Activated T-cell treated with anti-CD3 and anti-CD28 coated beads, Interleukin-2, amount 50 U/mL, for 24 hours (primary cell): ENCODE measurements at places on chromosomes 4 and X.

GRCh38 chr4:6416518-6417286 is 55.7 kb downstream of the PPP2R2C start:
- DNase-seq = no peak

- DNase-seq = no peak
Measured at GRCh38 chr4:126959056-126959745, 673.6 kb upstream of the INTU start.

DNA sequence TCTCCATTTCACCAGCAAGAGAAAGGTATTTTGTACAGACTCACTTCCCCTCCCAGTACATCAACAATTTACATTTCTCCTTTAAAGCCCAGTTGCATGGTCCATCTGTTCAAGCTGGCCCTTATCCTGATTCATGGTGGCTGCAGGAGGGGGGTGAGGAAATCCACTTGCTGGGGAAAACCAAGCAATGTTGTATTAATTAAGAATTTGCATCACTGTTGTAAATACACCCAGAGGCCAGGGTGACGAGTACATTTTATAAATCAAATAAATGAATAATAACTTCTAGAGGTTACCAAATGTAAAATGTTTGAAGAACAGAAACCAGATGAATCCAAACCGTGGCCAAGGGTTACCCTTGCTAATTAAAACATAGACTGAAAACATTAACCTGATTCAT is 395.9 kb upstream of the INTU start:
- no peak for DNase-seq

GRCh38 chrX:358651-359143 is 28.0 kb downstream of the PPP2R3B start:
- no peak for DNase-seq

GRCh38 chr4:98203332-98204235 is 57.6 kb upstream of the RAP1GDS1 start:
- peak; percentile 33 for DNase-seq

- no peak for DNase-seq
Measured at GRCh38 chr4:159137176-159137575, 34.3 kb downstream of the RAPGEF2 start.

GRCh38 chrX:154348114-154348531 is 26.3 kb downstream of the FLNA start:
- DNase-seq = no peak

DNA sequence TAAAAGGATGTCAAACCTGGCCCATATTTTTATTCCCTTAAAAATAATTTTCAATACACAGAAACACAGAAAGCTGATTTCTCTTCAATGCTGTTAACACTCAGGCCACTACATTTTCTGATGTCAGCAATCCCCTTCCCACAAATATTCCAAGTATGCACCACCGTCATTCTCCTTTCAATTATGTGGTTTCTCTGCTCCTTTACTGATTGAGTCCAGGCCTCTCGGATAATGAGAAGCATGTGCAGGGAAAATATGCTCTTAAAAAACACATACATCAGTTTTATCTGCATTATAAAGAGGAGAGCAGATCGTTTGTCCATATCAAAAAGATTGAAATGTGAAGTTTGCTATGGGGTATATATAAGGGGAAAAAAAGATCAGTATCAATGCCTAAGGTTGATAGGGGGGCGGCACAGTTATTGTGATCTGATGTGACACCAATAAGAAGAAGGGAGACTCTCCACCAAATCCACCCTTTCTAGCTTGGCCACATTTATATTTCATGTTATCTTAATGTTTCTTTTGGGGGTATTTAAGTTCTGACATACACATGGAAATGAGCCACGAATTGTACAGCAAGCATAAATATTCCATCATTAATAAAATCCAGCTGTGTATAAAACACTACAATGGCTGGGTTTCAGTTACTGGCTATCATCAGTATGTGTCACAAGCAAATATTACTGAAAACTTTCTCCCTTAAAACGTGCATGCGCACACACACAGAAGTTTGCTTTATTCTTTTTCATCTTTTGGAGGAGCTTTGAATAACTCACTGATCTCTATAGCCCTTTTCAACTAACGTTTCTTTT is 6.4 kb downstream of the AMOT start:
- no peak for DNase-seq

GRCh38 chrX:9369802-9370291 is 95.0 kb upstream of the TBL1X start:
- no peak for DNase-seq

- DNase-seq = no peak
Measured at GRCh38 chr4:7160439-7160838, 31.9 kb upstream of the SORCS2 start.

GRCh38 chr4:128649575-128650205 is 159.8 kb upstream of the JADE1 start:
- no peak for DNase-seq

DNA sequence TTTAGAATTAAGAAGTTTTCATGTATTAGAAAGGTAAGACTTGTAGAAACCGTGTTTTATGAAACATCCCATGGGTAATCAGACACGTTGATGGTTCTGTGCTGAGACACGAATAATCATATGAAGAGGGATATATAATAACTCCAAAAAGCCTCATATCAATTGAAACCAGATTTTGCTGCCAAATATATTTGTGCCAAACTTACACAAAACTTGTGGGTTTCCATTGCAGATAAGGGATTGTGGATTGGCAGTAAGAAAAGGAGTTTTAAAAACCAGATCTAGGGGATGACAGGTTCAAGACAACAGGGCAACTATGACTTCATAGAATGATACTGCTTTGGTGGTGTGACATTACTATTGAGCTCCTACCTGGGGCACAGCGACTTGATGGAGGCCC is 616.1 kb downstream of the BCOR start:
- no peak for DNase-seq

DNA sequence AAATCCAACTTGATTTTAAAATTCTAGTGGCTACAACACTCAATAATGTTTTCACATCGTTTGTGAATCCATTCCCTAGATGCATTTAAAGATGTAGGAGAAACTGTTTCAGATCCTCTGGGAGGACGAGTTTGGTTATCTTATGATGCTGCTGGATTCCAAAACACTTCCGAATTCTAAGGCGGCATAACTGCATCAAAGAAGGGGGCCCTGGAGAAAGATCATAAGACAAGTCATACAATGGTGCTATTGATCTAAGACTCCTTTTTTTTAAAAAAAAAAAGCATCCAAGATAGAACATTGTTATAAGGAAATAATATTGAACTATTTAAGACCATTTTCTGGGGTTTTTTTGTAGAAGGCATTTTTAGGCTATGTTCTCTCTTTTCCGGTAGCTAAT is 25.5 kb downstream of the ASB9 start:
- no peak for DNase-seq

DNA sequence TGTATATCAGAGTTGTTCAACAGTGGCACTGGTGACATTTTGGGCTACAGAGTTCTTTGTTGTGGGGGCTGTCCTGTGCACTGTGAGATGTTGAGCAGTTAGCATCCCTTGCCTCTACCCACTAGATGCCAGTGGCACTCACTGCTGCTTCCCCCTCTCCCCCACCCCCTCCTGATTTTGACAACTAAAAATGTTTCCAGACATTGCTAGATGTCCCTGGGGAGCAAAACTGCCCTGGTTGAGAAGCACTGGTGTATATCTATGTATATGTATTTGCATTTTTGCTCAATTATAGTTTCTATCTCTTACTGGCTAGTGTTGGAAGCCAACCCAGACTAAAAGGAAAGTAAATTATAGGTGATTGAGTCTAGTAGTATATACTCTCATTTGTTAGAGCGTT is 2.4 kb downstream of the TMEM131L start:
- no peak for DNase-seq

DNA sequence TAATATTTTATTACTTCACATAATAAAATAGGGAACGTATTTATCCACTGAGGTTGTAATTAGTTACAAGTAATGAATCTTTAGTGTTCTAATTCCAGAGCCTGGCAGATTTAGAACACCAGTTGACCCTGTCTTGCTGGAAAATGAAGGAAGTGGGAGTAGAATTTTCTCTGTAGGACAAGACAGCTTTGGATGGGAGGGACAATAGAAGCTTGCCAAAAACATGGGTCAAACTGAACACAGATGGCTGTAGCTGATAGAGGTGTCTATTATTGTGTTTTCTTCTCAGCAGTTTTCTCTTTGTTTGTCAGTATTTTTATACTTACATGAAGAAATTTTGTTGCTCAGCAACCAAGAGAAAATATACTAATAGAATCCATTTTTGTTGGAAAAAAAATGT is 20.2 kb downstream of the FAT4 start:
- no peak for DNase-seq

DNA sequence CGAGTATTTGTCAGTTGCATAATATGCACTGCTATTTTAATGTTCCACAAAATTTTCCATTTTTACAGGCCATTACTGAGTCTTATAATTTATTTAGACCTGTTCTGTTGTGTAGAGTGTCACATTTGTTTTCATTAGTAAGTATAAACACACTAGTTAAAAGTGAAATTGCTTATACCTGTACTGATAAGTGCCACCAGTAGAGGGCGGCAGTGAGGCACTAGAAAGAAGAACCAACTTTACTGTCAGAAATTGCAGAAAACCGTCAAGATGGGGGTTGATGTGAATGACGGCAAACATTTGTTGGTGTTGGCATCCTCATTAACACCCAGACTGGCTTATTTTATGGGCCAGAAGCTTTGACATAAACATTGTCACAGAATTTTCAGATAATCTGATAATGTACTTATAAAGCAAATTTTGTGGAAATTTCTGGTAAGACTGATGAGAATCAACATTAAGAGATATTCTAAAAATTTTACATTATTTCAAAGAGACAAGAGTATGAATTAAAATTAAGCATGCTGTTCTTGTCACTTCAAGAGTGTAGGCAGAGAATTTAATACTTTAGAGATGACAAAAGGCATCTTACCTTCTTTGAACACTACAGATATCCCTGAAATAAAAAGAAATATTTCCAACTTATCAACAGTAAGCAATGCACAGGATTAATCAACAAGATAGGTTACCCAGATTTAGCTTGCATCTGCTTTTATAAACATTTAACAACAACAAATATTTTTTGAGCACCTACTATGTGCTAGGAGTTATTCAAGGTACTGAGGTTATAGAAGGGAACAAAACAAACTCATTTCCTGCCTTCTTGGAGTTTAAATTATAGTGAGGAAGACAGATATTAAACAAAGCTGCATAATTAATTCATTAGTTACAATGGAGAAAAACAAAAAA is 24.9 kb downstream of the ALPK1 start:
- DNase-seq = peak; percentile 73

DNA sequence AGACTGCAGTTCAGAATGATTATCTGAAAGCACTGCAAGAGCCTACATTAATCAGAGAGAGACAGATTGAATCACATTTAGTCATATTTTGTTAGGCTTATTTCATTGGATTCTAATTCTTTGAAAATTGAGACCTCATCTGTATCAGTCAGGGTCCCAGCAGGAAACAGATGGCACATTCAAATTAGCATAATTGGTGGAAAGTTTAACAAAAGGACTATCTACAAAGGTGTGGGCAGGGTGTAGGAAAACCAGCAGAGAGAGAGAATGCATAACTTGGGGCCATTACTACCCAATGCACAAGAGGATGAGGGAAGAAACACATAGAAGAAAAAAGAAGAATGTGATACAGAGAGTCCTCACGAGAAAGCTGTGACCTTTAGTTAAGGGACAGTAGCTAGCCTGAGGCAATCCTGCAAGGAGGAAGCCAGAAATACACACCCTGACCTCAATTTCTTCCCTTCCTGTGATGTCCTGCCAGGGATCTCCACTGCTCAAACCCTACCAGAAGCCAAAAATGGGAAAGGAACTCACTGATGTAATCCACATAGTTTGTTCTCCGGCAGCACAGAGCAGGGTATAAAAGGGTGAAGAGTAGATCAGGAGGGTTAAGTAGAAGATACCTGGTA is 17.7 kb upstream of the XKRX start:
- no peak for DNase-seq

DNA sequence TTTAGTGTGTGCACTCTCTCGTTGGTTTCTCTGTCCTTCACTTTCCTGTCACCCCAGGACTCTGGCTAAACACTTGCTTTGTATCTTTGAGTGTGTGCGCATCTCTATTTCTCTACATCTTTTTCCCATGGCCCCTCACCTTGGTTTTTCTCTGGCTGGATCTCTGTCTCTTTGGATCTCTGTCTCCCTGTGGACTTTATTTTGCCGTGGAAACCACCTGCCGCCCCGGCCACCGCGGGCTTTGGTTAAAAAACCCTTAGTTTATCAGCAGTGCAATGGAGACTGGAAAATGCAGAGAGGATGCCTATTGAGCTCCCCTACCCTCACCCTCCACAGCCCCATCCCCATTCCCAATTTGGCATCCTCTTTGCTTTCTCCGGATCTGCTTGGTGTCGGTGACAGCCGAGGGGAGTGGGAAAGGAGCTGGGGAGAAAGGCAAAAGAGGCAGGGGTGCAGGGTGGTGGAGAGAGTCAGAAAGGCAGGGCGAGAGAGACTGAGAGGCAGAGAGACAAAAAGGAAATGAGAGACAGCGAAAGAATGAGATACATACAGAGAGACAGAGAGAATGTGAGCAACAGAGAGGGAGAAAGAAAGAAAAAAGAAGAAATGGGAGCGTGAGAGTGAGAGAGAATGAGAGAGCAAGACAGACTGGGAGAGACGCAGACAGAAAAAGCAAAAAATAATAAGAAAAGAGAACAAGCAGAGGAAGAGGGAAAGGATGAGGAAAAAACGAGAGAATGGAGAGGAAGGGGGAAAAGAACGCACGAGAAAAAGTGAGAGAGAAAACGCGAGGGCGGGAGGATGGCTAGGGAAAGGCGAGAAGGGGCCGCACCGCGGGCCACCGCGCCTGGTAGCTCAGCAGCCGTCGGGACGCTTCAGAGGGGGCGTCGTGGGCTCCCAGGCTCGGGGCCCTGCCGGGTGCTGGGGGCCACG is 688 bp downstream of the GPR101 start:
- no peak for DNase-seq

DNA sequence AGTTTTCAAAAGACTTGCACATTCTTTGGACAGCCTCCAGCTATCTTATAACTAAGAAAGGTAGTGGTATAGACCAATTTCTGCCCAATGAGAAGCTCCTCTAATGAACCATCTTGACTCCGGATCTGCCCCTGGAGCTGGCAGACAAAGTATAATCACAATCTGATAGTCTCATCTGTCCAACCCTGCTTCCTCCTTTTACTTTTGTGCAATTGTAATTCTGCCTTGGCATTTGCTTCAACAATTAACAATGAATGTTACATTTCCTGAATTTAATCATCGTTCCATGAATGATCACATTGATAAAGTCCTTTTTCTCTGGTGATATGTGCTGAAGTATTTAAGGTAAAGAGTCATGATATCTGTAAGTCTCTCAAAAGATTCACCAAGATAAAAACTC is 27.8 kb downstream of the FRYL start:
- no peak for DNase-seq

GRCh38 chr4:76749355-76749754 is 148.6 kb downstream of the SOWAHB start:
- DNase-seq = no peak
